ENCODE measurements at places on chromosomes 2 and 18. TPM values are rescaled to one million over a fixed set of nuclear protein-coding genes. Genes with fewer than 3 reads are reported as not detected.

Gene TMEM169
- polyA plus RNA-seq = 28.8 TPM

Gene XIRP2
- polyA plus RNA-seq = not detected

Gene ZNF892
- 9.3 TPM for polyA plus RNA-seq

Gene GAL3ST2
- polyA plus RNA-seq = not detected

Gene HK2
- 0.90 TPM for polyA plus RNA-seq

Gene POMC
- not detected for polyA plus RNA-seq

Gene SERTAD2
- 4.7 TPM for polyA plus RNA-seq

Gene C1QL2
- not detected for polyA plus RNA-seq

Gene UGT1A8
- not detected for polyA plus RNA-seq

Gene CCDC74A
- polyA plus RNA-seq = 34.4 TPM

Gene CASP10
- polyA plus RNA-seq = not detected

Gene UGT1A4
- not detected for polyA plus RNA-seq

Gene TUBA3E
- not detected for polyA plus RNA-seq

Gene RALB
- 50.6 TPM for polyA plus RNA-seq

Gene FBXO36
- polyA plus RNA-seq = 5.4 TPM

All from neural cell (in vitro differentiated cells).